BJ (cell line): ENCODE measurements at places on chromosomes 11 and 22. TPM values are rescaled to one million over a fixed set of nuclear protein-coding genes. Genes with fewer than 3 reads are reported as not detected.
A peak's percentile ranks its signal among the peaks of the same experiment; 100 is the strongest.

GRCh38 chr22:32050678-32051515, 7.8 kb downstream of the SLC5A1 start:
- DNase-seq: peak; percentile 22

GRCh38 chr11:19660076-19660475, 52.6 kb upstream of the NAV2 start:
- no peak for DNase-seq

Gene SCGB2A2
- not detected in 2 replicates for polyA plus RNA-seq

Gene UBQLNL
- 0.25 and 0.31 TPM in 2 replicates for polyA plus RNA-seq
